ENCODE measurements at places on chromosomes 2 and 18.

- peak; percentile 7 for DNase-seq
Measured at GRCh38 chr2:218733171-218734021, 22.8 kb downstream of the TTLL4 start.

DNA sequence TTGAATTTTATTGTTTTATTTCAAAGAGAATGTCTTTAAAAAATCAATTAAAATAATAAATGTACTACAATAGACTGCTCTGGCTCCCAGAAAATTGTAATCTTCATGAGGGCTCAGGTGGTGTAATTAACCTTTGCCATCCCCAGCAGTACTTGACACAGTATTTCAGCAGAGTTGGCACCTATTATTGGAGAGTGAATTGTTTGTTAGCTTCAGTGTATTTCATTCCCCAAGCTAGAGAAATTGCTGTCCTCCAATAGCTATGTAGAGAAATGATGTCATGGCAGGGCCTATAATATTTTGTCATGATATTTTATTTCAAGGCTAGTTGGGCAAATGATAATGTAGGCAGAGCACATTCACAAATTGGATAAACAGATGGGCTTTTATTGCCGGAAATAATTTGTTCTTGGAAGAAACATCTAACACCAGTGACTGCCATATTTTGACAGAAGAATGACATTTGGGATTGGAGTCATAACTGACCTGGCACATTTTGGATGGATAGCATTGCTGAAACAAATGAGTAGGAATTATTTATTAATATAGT, 712.0 kb upstream of the NXPH2 start:
- DNase-seq = no peak

GRCh38 chr2:172540421-172540820, 15.5 kb upstream of the PDK1 start:
- DNase-seq = no peak

DNA sequence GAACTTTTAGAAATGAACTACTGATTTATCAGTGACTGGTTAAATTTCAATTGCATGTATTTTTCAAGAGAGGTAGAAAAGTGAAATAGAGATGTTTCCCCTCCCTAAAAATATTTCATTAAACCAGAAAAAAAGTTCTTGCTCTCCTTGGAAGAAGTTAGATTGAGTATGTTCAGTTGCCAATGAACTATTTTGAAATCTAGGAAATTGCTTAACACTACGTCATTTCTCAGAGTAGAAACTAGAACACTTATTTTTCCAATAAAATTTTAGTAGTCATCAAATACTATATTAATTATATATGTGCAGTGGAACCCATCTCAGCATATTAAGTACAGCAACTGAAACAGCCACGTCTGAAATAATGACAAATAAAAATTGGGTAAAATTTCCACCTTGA, 51.8 kb upstream of the STAT1 start:
- DNase-seq = no peak

DNA sequence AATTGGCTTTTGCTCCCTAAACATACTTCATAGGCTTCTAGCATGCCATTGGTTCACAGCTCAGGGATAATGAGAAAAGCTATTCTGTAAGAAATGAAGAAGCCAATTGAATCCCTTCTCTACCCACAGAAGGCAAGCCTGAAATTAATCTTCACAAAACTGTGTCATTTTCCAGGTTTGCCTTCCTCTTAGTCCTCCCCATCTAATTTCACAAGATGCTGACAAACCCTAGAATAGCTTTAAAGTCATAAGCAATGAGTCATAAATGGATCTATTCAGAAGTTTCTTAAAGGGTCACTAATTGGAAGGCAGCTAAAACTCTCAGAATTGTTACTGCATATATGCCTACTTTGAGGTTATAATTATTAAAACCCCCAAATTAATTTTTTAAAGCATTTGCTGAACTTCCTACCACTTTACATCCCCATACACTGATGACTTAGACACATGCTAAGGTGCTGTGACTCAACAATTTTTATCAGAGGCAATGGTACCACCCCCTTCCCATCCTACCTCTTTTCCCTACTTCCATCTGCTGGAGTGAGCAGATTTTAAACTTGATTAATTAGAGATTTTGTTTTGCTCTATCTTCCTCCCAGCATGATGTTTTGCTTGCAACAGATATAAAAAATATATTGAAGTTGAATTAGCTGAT, 51.3 kb upstream of the NABP1 start:
- DNase-seq = no peak

- no peak for DNase-seq
Measured at GRCh38 chr18:9708434-9709303, 568 bp downstream of the RAB31 start.

DNA sequence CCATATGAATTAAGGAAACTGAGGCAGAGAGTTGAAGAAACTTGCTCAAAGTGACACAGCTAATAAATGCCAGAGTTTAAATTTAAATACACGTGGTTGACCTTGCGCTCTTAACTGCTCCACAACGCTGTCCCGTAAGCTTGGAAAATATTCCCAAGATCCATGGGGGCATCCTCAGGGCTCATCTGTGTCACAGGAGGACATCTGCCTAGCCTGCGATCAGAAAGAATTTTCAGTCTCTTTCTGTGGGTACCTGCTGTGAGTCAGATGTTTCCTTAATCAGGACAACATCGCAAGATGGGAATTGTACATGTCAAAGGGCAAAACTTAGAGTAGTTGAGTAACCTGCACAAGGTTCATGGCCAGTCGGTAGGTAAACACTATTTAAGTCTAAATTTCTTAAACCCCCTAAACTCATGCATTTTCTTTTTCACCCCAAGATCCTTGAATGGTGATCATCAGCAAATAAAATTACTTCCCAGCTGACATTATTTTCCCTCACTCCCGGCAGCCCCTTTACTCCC, 1.4 kb downstream of the CMPK2 start:
- DNase-seq = no peak

DNA sequence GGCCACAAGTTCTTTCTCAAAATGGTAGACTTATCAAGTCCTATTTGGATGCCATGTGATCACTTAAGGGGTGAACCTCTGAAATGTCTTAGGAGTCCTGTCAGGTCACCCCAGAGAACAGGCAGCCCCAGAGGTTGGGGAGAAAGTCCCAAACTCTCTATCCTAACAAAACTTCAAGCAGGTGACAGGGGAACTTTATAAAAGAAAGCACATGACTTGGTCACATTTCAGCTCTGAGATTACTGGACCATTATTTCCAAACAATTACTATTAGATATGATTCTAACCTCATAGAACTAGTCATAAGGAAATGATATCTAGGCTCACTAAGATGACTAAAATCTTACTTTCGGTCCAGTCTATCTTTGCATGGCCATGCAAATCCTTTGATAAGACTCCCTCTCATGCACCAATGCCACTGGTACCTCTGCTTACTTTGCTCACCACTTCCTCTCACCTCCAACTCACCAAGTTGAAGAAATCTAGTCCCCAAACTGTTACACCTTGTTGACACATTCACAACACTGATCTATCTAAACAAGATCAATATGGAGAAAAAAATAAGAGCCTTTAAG, 107.0 kb downstream of the GALNT14 start:
- DNase-seq = no peak

- DNase-seq = no peak
Measured at GRCh38 chr2:51247252-51247805, 215.4 kb upstream of the NRXN1 start.

All from esophagus squamous epithelium (tissue), 5 donors.